Stimulated activated CD4-positive, alpha-beta T cell treated with anti-CD3 and anti-CD28 coated beads, Interleukin-1b, Interleukin-23, amount 100 ng/mL, for 4 hours (primary cell): ENCODE measurements at places on chromosomes 1 and 21.
A peak's percentile ranks its signal among the peaks of the same experiment; 100 is the strongest.

- no peak for DNase-seq
These were observed 542.5 kb upstream of the PKN2 start for GRCh38 chr1:88141499-88142074.

GRCh38 chr1:28136169-28136921 is 40.1 kb downstream of the PTAFR start:
- DNase-seq = no peak

DNA sequence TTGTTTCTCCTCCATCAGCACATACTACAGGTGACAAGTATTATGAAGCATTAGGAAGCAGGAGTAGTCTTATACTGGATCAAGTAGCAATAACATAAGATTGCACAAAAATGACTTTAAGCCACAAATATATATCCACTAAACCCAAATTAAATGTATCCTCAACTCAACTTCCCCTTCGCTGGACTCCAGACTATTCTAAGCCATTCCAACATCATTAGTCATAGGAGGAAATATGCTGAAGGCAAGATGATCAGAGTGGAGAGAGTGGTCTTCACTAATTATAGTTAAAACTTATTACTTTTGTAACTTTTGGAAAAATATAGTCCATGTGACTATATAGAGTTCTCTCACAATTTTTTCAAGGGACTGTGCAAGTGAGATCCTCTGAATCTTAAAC is 390.7 kb upstream of the ZP4 start:
- DNase-seq = no peak

DNA sequence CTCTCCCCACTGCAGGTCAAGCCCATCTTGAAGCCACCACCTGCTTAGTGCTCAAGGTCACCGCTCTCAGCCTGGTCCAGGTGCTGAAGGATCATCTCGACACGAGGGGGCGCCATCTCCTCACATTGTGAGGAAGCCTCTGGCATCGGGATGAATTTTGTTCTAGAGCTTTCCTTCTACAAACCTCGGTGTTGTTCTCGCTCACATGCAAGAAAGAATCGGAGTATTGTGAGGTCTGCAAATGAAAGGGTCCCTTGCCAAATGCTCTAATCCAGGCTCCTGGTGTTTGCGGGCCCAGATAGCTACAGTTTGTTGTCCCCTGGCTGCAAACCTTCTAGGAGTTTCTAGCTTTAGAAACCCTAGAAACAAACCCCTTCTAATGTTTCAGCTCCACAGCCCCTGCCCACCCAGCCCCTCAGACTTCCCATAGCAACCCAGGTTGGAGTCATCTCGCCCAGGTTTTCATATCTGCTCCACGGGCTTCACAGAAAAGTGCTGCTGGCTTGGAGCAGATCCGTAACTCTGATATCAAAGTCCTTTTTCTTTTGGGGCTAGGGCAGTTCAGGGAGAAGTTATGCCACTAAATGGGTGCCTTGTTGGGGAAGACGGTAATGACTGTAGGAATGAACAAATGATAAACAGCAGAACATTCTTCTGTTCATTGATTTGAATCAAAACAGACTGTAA is 8.6 kb upstream of the ATP5PO start:
- DNase-seq = peak; percentile 92

GRCh38 chr1:175081983-175082382 is 14.3 kb downstream of the TNN start:
- no peak for DNase-seq
